ENCODE measurements at places on chromosomes 16 and 17. TPM values are rescaled to one million over a fixed set of nuclear protein-coding genes. Genes with fewer than 3 reads are reported as not detected.

Gene ABCA9
- not detected for polyA plus RNA-seq

Gene MFAP4
- polyA plus RNA-seq: not detected

Gene HBA1
- not detected for polyA plus RNA-seq

Gene MEIOB
- not detected for polyA plus RNA-seq

Gene PLCD3
- 0.21 TPM for polyA plus RNA-seq

Gene FOXO3B
- polyA plus RNA-seq: 2.4 TPM

Gene PITPNM3
- not detected for polyA plus RNA-seq

Gene ABCC11
- not detected for polyA plus RNA-seq

Measured in naive thymus-derived CD4-positive, alpha-beta T cell (primary cell).